ENCODE measurements at places on chromosomes 7 and 10.
A peak's percentile ranks its signal among the peaks of the same experiment; 100 is the strongest.

DNA sequence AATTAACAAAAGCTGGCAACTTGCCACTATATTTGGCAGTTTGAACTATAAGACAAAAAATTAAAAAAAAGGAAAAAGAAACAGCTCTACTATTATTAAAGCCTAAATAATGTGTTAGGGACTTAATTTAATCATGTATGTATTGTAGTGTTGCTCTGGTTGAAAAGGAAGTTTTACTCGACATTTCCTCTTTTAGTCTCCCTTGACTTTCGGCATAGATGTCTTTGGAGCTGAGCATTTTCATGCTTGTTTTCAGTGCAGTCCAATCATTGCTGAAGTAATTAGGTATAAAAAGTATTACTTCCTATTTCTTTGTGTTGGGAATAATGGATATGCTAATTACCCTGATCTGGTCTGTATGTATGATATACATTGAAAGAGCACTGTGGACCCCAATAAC is 216.8 kb upstream of the KLF6 start:
- DNase-seq = no peak

DNA sequence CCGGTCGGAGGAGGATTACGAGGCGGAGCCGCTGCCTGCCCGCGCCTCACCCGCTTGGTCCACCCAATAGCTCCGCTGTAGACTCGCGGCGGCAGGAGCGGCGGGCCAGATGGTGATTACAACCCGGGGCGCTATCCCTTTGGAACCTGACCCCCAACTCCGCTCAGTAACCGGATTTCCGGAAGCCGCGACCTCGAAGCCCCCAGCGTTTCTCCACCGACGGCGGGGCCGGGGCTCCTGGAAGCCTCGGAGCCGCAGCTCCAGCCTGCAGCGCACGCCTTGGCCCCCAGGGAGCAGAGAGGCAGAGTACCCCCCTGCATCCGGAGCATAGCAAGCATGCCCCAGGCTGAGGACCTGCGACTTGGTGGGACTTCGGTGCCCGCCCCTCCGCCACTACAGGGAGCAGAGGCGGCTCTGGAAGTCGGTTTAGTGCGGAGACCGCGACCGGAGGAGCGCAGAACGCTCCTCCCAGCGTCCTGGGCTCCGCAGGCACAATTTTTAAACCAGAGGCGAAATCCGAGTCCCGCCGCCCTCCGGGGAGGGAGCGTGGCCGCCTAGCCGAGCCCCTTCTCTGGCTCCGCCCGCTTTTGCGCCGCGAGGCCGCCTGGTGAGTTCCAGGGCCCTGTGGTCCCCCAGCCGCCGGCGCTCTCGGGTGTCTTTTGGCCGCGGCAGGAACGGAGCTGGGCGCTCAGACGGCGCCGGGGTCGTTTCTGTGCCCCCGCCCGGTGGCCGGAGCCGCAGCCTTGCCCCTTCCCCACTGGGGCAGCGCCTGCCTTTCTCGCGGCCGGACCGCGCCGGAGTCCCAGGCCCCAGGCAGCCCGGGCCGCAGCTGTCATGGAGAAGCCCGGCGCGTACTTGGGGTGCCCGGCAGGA is 28.2 kb upstream of the BMS1 start:
- DNase-seq = peak; percentile 56

- no peak for DNase-seq
Measured at GRCh38 chr7:27199849-27200760, at the start of gene HOXA13. HOXA13 (minus strand) TSS chr7:27200091; CDS start chr7:27200077, 14 bp downstream.

- DNase-seq = no peak
Measured at GRCh38 chr10:113278664-113279063, 274.2 kb upstream of the HABP2 start.

DNA sequence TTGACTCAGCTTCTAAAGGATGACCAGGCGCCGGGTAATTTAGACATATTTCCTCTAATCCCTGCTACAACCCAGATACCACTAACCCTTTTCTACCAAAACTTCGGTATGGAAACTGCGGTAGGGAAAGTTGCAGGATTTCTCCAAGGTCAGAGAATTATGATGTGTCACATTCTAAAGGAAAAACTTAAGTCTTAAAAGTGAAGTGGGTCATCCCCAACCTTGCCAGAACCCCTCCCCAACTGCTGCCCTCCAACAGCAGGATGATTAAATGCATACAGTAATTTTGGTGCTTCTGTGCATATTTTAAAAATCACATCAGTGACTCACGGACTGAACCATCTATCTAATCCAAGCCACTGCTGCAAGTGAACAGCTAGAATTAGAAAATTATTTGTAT is 52.7 kb downstream of the GRB10 start:
- DNase-seq = no peak

DNA sequence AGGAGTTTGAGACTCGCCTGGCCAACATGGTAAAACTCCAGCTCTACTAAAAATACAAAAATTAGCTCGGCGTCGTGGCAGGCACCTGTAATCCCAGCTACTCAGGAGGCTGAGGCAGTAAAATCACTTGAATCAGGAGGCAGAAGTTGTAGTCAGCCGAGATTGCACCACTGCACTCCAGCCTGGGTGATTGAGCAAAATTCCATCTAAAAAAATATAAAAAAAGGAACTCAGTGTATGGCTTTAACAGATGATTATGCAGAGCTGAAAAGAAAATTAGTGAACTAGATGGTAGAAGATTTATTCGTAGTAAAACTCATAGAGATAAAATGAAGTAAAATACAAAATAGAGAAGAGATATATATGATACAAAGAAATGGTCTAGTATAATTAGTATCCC is 12.6 kb upstream of the CNOT4 start:
- DNase-seq = no peak

- DNase-seq = no peak
Measured at GRCh38 chr7:30430276-30430675, 48.3 kb downstream of the NOD1 start.

DNA sequence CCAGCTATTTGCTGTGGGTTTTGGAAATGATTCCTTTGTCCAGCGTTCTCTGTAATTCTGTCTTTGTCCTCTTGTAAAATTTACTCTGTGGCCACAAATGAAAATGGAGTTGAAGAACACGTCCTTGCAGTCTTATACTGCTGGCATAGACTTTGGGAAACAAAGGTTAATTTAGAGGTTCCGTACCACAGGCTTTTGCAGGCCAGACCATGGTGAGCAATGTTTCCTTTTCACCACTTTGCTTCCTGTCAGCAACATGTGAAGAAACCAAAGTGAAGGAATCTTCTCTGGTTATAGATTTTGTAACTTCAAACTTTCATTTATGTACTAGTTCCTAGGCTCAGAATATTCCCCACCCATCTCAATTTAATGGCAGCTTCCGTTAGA is 488.5 kb downstream of the MDFIC start:
- peak; percentile 38 for DNase-seq

DNA sequence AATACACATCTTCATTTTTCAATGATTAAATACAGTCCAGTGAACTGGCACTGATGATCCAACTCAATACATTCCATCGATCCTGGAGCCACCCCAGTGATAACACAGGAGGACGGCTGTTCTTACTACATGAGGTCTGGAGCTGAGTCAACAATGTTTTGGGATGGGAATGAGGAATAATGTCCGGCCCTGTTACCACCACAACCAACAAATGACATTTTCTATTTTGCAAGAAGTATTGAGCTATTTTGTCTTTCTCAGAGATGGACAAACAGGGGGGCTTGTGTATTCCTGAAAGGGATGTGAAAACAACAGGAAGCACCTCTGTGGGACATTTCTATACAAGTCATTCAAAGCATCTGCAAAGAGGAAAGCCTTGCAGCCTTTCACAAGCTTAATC is 249.2 kb downstream of the PARD3 start:
- DNase-seq = no peak

GRCh38 chr7:141511676-141512396 is 39.4 kb upstream of the AGK start:
- no peak for DNase-seq

DNA sequence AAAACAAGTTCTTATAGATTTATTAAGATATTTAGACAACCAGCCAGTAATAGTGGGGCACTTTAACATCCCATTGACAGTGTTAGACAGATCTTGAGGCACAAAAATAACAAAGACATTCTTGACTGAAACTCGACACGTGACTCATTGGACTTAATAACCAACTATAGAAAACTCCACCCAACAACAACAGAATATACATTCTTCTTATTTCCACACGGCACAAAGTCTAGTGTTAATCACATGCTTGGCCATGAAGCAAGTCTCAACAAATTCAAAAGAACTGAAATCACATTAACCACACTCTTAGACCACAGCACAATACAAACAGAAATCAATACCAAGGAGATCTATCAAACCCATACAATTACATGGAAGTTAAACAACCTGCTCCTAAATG is 138.1 kb downstream of the ARL5B start:
- DNase-seq = no peak

DNA sequence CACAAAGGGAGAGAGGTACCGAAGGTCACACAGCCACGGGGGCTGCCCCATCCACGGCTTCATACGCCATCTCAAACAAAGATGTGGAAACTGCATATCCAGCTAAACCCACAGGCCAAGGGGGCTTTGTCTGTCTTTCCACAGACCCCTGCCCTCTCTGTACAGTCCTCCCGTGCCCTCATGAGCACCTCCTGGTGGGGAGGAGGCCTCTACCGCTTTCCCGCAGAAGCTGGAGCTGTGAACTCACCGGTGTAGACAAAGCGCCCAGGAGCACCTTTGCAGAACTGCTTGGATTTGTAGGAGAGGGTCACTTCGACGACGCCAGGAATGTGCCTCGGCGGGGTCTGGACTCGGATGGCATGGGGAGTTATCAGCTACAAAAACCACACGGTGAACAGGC is 97.2 kb downstream of the EBF3 start:
- no peak for DNase-seq

DNA sequence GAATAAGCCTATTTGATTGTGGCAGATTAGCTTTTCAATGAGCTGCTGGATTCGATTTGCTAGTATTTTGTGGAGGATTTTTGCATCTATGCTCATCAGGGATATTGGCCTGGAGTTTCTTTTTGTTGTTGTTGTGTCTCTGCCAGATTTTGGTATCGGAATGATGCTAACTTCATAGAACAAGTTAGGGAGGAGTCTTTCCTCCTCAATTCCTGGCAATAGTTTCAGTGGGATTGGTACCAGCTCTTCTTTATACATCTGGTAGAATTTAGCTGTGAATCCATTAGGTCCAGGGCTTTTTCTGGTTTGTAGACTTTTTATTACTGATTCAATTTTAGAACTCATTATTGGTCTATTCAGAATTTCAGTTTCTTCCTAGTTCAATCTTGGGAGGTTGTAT is 43.4 kb upstream of the KLF14 start:
- no peak for DNase-seq

- no peak for DNase-seq
Measured at GRCh38 chr10:11434324-11434723, 177.1 kb downstream of the USP6NL start.

- peak; percentile 10 for DNase-seq
Measured at GRCh38 chr10:31926765-31927564, 1.7 kb downstream of the ARHGAP12 start.

GRCh38 chr10:33534416-33534815 is 199.9 kb upstream of the NRP1 start:
- no peak for DNase-seq

DNA sequence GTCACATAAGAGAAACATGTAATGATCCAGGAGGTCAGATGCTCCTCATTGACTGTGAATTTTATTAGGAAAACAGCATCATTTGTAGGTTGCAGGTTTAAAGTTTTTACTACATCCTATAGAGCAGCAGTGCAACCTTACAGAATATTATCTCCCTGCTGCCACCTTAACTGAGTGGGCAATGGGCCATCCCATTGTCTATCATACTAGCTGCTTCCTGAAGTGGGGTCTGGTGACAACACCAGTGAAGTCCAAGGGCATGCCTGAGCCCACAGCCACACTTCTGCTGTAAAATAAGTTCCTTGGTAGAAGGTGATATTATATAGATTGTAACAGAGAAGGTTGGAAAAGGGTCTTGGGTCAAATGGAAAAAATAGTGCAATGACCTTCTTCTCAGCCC is 4.0 kb upstream of the RAB18 start:
- DNase-seq = peak; percentile 7

- DNase-seq = no peak
Measured at GRCh38 chr7:76060842-76061241, 12.9 kb downstream of the MDH2 start.

DNA sequence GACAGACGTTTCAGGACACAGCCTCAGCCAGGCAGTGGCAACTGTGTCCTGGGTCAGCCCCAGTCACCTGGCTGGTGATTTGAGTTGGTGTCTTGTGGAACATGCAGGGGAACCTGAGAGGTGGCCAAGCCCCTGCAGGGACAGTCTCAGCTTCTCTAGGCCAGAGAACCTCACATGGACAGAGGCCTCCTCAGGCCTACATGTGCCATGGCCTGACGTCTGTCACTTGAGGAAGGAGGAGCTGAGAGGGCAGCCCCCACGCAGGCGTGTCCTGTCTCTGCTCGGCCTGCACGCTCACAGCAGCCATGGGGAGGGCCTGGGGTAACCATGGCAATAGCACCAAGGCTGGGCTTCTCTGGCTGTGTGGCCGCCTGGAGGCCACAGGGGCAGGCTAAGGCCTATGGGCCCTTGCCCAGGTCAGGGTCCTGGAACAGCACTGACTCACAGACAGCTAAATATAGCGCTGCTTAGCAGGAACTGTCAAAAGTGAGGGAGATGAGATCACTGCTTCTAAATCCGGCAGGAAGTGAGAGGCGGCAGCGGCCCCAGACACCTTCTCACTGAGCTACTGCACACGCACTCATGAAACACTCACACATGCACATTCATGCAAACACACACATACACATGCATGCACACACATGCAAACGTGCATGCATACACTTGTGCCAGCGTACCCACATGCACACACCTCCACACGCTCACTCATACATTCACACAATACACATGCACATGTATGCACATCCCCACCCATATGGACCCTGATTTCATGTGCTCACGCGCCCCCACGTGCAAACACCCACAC is 57.0 kb downstream of the YKT6 start:
- DNase-seq = peak; percentile 44

DNA sequence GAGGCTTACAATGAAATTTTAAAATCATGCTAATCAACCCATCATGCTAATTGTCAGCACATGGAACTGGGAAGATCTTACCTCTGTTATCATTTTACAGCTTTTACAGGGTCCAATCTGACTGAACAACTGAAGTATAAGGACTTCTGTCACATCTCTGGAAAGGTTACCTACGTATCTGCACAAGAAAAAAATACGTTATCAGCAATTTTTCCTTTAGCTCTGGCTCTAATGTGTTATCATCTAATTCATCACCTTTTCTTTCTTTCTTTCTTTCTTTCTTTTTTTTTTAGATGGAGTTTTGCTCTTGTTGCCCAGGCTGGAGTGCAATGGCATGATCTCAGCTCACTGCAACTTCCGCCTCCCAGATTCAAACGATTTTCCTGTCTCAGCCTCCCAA is 8.7 kb downstream of the TIAL1 start:
- no peak for DNase-seq

DNA sequence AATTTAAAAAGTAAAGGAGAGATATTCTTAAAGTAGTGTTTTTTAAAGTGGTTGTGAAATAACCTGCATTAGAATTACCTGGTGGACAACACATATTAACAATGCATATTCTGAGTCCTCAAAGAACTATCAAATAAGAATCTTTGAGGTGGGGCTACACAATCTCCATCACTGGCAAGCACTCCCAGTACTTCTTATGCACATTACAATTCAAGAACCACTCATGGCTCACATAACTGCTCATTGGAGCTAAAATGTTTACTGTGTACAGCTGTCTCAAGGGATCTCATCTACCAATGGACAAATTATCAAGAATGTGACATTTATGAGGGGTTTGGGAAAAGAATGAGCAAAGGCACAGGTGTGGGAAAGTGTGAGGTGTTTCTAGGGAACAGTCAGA is 692.0 kb downstream of the PHTF2 start:
- DNase-seq = no peak

- DNase-seq = no peak
Measured at GRCh38 chr7:151125846-151126481, 39.7 kb downstream of the AGAP3 start.
